SHP77 (cell line): ENCODE measurements at places on chromosomes 1 and 21.

- DNase-seq = no peak
Observed at GRCh38 chr1:65009176-65009575, 42.8 kb upstream of the JAK1 start.

DNA sequence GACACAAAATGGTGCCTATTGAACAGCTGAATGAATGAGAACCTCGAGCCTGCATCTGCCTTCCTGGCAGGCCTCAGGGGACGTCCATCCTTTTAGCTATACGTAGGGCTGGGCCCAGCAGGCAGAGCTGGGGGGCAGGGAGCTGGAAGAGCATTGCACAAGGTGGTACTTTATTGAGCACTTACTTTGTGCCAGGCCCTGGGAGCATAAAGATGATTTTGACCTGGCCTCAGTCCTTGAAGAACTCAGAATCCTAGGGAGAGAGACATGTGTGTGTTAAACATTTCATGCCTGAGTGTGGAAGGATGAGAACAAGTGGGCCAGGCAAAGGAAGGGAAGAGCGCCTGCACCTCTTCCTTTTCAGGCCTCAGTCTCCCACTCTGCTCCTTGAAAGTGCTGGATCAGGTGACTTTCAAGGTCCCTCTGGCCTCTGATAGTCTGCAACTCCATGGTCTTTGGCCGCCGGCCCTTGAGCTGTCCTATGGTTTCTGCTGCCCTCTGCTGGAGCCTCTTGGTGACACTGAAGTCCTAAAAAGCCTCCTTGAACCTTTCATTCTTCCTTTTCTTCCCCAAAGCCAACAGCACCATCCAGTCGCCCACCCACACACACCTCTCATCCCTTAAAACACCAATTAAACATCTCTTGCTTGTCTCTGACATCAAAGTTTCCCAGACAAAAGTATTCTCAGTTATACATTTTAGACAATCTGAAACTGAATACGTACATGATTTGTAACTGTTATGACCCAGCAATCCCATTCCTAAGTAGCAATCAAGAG lies 3.5 kb upstream of the PEAR1 start:
- peak; percentile 90 for DNase-seq

GRCh38 chr1:1085171-1085841 lies 11.2 kb upstream of the RNF223 start:
- DNase-seq = no peak

- DNase-seq = no peak
Observed at GRCh38 chr21:35252831-35253230, 203.7 kb upstream of the RUNX1 start.

DNA sequence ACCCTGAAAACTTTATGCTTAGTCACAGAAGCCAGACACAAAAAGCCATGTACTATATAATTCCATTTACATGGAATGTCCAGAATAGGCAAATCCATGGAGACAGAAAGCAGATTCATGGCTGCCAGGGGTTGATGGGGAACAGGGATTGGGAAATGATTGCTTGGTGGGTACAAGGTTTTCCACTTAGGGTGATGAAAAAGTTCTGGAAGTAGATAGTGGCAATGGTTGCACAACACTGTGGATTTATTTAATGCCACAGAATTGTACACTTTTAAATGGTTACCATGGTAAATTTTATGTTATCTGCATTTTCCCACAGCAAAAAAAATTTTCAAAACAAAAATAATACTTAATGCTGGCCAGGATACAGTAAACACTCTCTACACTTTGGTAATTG lies 40.6 kb downstream of the ENAH start:
- no peak for DNase-seq

DNA sequence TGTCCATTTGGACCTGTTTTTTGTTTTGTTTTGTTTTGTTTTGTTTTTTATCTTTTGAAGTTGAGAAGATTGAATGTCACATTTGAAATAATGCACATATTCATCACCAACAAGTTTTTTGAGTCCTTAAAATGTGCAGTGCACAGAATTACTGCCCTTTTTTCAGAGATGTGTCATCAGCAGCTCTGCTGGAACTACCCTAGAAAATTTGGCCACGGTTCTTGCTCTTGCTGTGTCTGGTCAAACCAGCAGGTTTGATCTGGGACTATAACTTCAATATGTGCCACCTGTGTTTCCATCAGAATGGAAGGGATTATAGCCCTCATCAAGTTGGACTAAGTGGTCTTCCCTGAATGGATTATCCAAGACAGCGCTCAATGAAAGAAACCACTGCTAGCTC lies 24.1 kb upstream of the CNN3 start:
- no peak for DNase-seq

- DNase-seq = no peak
Observed at GRCh38 chr1:51671527-51672325, 54.8 kb downstream of the OSBPL9 start.

DNA sequence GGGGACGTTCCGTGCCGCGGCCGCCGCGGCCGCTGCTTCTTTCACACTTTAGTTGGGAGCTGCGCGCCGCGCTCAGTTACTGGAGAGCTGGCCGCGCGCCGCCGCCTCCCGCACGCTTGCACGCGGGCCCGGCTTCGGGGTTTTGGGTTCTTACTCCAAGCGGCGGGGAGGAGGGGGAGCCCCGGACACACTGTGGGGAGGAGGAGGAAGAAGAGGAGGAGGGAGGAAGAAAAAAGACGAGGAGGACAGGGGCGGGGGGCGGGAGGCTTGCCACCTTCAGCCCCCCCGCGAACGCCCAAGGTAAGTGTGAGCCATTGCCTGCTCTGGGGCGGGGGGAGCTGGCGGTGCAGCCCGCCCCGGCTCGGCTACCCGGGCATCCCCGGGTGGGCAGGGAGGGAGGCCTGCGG lies 243 bp downstream of the C1orf21 start:
- DNase-seq = no peak

DNA sequence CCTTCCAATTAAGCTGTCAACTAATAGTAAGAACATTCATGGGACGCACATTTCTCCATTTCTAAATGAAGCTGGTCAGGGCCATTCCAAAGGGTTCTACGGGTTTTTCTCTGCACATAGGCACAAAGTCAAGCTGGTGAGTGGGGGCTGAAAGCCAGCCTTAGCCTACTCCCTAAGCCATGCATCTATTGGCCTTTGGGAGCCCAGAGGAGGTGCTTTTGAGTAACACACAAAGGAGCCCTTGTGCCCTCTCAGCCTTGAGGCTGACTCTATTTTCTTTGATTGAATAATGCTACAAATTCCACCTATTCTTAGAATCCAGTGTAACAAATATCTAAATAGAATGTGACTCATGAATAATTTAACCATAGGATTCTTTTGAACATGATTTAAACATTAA lies 73.6 kb downstream of the RGS13 start:
- no peak for DNase-seq

GRCh38 chr1:22127731-22128130 lies 15.2 kb downstream of the WNT4 start:
- no peak for DNase-seq

- no peak for DNase-seq
Observed at GRCh38 chr1:242187171-242187570, 188.3 kb upstream of the MAP1LC3C start.

GRCh38 chr21:44872649-44873355 lies 688 bp downstream of the PTTG1IP start:
- DNase-seq = no peak

DNA sequence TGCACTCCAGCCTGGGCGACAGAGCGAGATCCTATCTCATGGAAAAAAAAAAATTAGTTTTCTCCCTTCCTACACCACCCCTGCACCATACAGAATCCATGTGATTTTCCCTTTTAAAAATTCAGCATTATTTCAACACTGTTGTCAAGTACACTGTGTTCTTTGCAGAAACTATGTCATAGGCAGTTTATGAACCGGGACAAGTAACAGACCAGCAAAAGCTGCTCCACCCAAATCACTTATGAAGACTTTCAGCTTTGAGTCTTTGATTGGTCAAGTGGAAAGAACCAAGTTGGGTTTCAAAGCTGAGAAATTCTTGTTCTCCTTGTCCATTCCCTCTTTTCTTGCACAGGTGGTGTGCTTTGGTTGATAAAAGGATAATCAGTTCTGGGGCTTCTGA lies 173.0 kb downstream of the CDC7 start:
- no peak for DNase-seq

DNA sequence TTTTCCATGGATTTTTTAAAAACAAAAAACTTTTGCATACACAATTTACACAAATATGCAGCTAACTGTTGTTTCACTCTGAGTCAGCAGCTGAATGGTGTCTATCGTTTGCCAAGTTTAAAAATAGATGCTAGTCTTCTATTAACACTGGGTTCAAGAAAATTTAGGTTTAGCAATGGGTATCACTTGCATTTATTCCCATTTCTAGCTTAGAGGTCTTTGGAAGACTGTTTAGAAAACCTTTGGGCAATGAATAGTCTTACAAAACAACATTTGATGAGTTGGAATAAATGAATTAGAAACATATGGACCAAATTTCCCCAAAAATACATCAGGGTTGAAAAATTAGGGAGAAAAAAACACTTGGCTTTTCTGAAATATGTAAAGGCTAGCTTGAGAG lies 165.8 kb downstream of the LYPLAL1 start:
- no peak for DNase-seq

GRCh38 chr1:54488779-54489626 lies 59.0 kb upstream of the ACOT11 start:
- peak; percentile 52 for DNase-seq

DNA sequence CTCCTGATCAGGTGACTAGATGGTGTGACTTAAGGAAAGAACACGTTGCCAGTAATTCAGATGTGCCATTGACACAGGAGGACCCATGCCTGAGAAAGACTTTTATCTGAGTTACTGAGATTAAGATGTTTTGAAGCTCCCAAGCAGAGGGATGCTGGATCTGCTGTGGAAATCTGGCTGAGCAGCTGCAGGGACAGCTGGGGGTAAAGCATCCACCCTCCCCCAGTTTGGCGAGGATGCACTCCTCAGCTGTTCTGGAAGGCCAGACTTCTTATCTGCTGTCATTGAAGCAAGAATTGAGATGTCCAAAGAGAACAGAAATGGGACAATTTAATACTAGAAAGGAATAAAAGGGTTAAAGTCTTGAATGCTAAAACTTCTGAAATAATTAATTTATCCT lies 25.7 kb downstream of the TTC3 start:
- DNase-seq = no peak

DNA sequence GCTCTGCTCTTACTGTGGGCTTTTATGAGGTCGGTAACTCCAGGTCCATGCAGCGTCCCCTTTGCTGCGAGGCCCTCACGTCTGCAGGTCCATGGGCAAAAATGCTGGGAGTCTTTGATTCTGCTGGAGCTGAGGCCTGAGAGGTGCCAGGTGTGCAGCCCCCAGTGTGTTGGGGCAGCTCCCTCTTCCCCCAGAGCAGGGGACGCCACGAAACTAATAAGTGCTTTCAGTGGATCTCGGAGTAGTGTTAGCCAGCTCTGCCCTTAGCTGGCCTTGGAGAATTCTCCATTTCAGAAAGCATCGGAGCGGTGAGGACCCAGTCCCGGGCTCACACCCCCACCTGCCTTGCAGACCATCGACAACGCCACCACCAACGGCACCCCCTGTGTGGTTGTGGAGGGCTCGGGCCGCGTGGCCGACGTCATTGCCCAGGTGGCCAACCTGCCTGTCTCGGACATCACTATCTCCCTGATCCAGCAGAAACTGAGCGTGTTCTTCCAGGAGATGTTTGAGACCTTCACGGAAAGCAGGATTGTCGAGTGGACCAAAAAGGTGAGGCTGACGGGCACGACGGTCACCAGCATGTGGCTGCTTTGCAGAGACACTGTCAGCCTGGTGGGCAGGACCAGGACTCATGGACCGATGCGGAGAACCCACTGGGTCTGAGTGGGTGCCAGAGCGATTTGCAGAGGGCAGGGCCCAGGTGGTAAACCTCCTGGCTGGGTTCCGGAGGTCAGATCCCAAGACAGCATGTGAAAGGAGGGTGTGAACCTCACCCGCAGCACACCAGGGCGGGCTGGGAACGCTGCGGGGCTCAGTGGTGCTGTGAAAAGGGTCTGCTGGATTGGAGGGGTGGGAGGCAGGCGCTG lies 25.5 kb downstream of the TRPM2 start:
- DNase-seq = no peak

DNA sequence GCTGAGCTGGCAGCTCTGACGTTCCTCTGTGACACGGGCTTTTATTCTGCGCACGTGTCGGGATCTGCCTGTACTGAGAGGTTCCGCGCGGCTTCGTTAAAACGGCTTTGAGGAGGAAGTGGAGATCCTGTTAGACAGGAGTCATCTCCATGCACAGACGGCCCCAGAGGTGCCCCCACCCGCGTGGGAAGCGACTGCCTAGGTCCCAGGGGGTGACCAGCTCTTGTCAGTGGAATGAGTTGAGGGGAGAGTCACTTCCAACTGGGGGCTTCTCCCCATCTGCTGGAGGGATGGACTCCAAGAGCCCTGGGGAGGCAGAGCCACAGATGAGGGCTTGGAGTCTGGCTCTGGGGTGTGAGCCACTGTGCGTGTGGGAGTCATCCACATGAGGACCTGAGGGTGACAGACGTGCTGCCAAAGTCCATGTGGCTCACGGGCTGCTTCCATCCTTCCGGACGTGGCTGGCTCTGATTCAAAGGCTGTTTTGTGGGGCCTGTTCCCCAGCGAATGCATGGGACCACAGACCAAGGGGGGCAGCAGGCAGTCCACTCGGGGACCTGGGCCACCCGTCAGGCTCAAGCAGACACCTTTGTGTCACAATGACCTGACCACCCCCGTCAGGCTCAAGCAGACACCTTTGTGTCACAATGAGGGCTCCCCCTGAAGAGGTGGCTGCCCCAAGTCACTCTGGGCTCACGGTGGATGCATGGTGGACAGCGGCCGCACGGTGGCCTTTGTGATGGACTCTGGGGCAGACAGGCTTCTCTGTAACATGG lies 26.8 kb downstream of the PTTG1IP start:
- DNase-seq = no peak

GRCh38 chr1:228445843-228446650 lies 29.4 kb upstream of the TRIM17 start:
- no peak for DNase-seq

DNA sequence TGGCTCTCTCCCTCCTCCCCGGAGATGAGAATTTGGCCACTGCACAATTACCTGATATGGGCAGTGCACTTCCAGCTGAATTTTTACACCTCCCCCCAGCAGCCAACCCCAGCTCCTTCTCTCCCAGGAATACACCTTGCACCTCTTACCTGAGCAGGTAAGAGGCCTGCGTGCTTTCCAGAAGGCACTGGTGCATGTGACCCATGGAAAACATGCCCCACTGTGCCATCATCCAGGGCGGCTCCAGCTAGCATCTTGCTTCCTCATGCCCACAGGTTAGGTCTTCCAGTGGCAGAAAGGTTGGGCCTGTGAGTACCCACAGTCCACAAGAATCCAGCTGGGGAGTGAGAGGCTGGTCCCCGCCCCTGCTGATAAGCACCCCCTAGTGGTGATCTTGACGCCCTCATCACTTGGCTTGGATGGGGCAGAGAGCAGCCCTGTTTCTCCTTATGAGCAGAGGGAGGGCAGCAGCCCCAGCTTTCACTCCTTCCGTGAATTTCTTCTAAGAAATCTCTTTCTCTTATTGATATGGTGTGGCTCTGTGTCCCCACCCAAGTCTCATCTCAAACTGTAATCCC lies 57.8 kb downstream of the EDARADD start:
- DNase-seq = no peak
